ENCODE measurements at places on chromosomes 4 and X. TPM values are rescaled to one million over a fixed set of nuclear protein-coding genes. Genes with fewer than 3 reads are reported as not detected.

DNA sequence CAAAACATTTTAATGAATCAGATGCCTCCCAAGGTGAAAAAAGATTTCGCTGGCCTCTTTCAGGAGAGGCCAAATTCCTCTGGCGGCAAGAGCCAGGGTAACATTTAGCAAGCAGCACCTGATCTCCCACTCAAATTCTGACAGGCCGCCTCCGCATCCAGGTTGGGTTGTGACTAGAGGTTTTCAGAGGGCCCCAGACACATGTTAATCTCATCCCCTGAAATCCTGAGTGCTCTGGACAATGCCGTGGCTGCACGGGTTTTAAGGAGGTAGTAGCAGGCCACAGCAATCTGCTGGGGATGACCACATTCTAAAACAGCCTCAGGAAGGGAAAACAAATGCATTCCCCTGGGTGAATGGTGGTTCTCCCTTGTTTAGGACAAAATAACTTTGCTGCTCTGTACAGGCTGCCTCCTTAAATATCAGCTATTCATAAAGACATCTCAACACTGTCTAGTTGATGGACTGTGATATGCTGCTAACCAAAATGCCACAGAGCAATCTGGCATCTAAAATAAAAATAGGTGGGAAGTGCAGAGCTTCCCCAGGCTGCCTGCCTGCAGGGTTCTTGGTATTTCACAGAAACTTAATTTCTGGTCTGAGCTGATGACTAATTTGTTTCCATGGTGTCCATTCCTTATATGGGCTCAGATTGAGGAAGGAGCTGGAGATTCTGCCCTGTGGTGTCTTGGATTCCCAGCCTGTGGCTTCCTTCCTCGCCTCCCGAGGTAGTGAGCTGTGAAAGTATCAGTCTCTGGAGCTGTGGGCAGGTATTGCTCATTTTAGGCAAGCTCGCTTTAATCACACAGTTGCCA, 202.0 kb downstream of the DCLK2 start:
- DNase-seq, result peak; percentile 55

GRCh38 chr4:74230902-74231499, 73.1 kb downstream of the MTHFD2L start:
- peak; percentile 80 for DNase-seq

GRCh38 chr4:35461931-35462659, 782.2 kb downstream of the ARAP2 start:
- DNase-seq, result no peak

DNA sequence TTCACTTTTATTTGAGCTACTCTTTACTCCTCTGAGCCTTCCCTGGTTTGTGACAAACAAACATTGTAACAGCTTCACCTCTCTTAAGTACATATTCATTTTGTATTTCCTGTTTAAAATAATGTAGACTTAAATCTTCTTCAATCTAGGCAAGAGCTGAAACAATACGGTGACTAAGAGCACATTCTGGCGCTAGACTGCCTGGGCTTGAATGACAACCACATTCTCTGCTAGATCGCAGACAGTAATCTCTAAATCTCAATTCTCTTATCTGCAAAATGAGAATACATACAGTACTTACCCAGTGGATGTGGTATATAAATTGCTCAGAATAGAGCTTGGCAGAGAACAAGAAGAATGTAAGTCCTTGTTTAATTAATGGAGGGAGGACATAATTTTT, 144.8 kb downstream of the ARAP2 start:
- DNase-seq, result no peak

GRCh38 chrX:7926501-7926900, 712 bp downstream of the PNPLA4 start:
- DNase-seq, result no peak

DNA sequence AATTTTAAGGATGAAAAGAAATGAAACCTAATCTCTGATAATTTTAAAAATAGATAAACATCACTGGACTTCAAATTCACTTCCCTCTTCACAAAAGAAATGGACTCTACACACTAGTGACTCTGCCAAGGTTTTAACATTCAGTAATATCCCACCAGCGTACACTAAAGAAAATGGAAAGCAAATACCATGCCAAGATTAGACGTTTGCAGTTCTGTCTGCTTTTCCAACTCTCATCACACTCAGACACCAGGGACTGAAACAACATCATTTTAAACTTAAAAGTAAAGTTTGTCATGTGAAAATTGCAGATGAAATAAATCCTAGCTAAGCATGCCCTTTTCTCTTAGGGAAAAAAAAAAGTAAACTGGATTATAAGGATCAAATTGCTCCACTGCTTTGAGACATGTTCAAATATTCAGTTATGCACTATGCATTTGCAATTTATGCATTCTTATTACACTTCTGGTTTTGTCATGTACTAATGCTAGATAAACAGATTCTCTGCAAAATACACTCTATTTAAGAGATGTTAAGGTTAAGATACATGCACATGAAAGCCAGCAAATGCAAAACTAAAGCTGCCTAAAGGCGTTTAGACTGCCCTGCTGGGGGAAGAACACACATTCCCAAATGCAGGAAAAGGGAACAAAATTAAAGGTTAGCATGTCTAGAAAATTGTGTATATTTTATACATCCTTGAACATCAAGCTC, 534.4 kb upstream of the EPHA5 start:
- DNase-seq, result no peak

GRCh38 chr4:2281575-2282343, 19.9 kb upstream of the MXD4 start:
- no peak for DNase-seq

GRCh38 chr4:8643986-8644385, 51.4 kb downstream of the CPZ start:
- DNase-seq, result no peak

The ATOH1 gene
- not detected for total RNA-seq

The CNKSR2 gene
- 0.96 TPM for total RNA-seq

The BCAP31 gene
- 219 TPM for total RNA-seq

The GATA1 gene
- total RNA-seq, result not detected
